ENCODE measurements at places on chromosomes 11 and 22. TPM values are rescaled to one million over a fixed set of nuclear protein-coding genes. Genes with fewer than 3 reads are reported as not detected.

Gene ADAMTS15
- 20.7 TPM for total RNA-seq

Gene TOB2
- 37.0 TPM for total RNA-seq

Gene CASP12
- total RNA-seq, result 1.5 TPM

DNA sequence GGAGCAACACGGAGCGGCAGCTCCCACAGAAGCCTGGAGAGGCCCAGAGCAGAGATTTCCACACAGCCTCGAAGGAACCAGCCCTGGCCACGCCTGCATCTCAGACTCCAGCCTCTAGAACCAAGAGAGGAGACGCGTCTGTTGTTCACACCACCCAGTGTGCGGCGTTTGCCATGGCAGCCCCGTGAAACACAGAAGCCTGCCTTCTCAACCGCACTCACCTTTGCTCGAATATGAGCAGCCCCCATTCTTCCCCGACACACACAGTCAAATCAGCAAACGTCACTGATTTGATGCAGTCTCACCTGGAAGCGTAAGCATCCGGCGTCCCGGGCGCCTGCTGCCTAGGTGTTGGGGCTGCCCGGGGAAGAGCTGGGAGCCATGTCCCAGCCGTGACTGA lies 14.2 kb upstream of the TALDO1 start:
- no peak for DNase-seq

DNA sequence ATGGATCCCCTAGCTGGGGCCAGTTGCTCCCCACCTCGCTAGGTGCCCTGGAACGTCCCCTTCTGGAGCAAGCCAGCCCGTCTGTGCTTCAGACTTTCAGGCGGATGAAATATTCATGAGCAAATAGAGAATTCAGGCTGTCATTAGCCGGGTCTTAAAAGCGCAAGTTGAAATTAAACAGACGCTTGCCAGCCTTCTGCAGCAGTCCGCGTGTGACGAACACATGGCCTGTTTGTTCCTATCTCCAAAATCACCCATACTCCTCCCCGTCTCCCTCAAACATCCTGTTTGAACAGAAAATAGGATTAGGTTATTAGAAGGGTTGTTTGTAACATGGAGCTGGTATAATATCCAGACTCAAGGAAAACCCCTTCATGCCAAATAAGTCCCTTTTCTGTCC lies 38.7 kb downstream of the MYO18B start:
- no peak for DNase-seq

Measured in posterior vena cava (tissue), 2 donors.